Epithelial cell of umbilical artery (primary cell): ENCODE measurements at places on chromosomes 7 and 10. TPM values are rescaled to one million over a fixed set of nuclear protein-coding genes. Genes with fewer than 3 reads are reported as not detected.

The USP6NL gene
- 13.6 and 17.6 TPM in 2 replicates for total RNA-seq

The TMEM229A gene
- total RNA-seq: not detected in 2 replicates

The ACSL5 gene
- 1.3 and 9.1 TPM in 2 replicates for total RNA-seq

The ENO4 gene
- not detected in 2 replicates for total RNA-seq

The FAM20C gene
- 7.6 and 10.1 TPM in 2 replicates for total RNA-seq

The ARL4A gene
- total RNA-seq: 68.5 and 77.8 TPM in 2 replicates

The NEUROD6 gene
- not detected in 2 replicates for total RNA-seq

The UTF1 gene
- not detected in 2 replicates for total RNA-seq

The IFIT1B gene
- not detected in 2 replicates for total RNA-seq

The CYP3A4 gene
- not detected in 2 replicates for total RNA-seq

The CDC14C gene
- not detected in 2 replicates for total RNA-seq

The FAM25A gene
- total RNA-seq: not detected in 2 replicates
